ENCODE measurements at places on chromosomes 3 and 15. TPM values are rescaled to one million over a fixed set of nuclear protein-coding genes. Genes with fewer than 3 reads are reported as not detected.
A peak's percentile ranks its signal among the peaks of the same experiment; 100 is the strongest.

DNA sequence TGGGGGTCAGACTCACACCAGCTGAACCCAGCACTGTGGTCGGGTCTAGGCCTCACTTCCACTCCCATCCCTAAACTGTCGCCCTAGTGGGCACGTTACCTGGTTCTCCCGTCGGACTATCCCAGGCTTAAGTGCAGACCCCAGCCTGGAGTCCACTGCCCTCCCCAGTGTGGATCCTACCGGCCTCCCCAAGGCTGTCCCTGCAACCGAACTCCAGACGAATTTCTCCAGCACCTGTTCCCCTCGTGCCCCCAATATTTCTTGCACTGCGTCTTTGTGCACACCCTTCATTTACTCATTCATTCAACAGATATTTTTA is 26.5 kb downstream of the SLC41A3 start:
- peaks cover 13% of the 10 kb centered on the region for H3K4me1 ChIP-seq
- DNase-seq, result no peak
- no peaks in the 10 kb centered on the region for H3K36me3 ChIP-seq
- H3K27me3 ChIP-seq, result no peaks in the 10 kb centered on the region
- no peak overlapping the region for H3K4me3 ChIP-seq

GRCh38 chr3:125433611-125434041 is 58.5 kb upstream of the ZNF148 start:
- no peak overlapping the region for H3K4me3 ChIP-seq
- H3K36me3 ChIP-seq, result no peaks in the 10 kb centered on the region
- DNase-seq, result no peak
- H3K27ac ChIP-seq, result no peak overlapping the region
- no peaks in the 10 kb centered on the region for H3K27me3 ChIP-seq

Gene ZNF501
- 0.61 TPM for total RNA-seq

Gene CHRNA7
- total RNA-seq, result 1.2 TPM

DNA sequence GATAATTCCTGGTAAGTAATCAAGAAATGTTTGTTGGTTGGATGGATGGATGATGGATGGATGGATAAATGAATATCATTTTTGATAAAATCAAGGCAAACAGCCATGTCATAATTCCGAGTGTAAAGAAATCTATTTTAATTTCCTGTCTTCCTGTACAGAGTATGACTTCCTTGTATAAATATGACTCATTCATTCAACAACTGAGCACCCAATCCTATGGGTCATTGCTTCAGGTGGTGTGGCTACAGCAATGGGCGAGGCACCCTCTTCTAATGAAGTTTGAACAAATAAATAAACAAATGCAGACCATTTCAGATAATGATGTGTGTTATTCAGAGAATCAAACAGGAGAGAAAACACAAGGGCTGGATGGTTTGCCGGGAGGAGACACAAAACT is 198.7 kb downstream of the TNIK start:
- no peaks in the 10 kb centered on the region for H3K36me3 ChIP-seq
- no peaks in the 10 kb centered on the region for H3K27me3 ChIP-seq
- H3K4me1 ChIP-seq, result peaks cover 72% of the 10 kb centered on the region
- H3K27ac ChIP-seq, result peak overlapping the region; percentile 63
- peak overlapping the region; percentile 56 for H3K4me3 ChIP-seq

DNA sequence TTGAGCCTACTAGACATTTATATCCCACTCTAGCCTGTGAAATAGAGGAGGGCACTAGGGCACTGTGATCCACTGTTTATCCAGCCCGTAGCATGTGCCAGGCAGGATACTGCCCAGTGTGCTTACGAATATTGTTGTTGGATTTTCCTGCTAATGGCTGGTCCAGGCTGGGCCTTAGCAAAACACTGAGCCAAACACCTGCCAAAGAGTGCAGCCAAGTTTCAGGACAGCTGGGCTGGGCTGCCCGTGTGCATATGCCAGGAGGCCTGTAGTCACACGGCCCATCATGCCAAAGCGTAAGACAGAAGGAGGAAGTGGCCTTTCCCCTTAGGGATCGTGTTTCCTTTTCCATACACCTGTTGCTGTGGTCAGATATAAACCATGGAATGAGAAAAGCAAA is 54.5 kb upstream of the ABHD10 start:
- no peak overlapping the region for H3K4me3 ChIP-seq
- H3K27ac ChIP-seq, result peak overlapping the region; percentile 11
- H3K4me1 ChIP-seq, result peaks cover 9% of the 10 kb centered on the region
- no peak for DNase-seq
- H3K27me3 ChIP-seq, result no peaks in the 10 kb centered on the region
- H3K36me3 ChIP-seq, result peaks cover 14% of the 10 kb centered on the region

- H3K4me1 ChIP-seq, result peaks cover 50% of the 10 kb centered on the region
- no peak for DNase-seq
- peak overlapping the region; percentile 75 for H3K4me3 ChIP-seq
- H3K36me3 ChIP-seq, result no peaks in the 10 kb centered on the region
- H3K27me3 ChIP-seq, result no peaks in the 10 kb centered on the region
These were observed 67.2 kb downstream of the CRTC3 start for GRCh38 chr15:90596943-90597342.

DNA sequence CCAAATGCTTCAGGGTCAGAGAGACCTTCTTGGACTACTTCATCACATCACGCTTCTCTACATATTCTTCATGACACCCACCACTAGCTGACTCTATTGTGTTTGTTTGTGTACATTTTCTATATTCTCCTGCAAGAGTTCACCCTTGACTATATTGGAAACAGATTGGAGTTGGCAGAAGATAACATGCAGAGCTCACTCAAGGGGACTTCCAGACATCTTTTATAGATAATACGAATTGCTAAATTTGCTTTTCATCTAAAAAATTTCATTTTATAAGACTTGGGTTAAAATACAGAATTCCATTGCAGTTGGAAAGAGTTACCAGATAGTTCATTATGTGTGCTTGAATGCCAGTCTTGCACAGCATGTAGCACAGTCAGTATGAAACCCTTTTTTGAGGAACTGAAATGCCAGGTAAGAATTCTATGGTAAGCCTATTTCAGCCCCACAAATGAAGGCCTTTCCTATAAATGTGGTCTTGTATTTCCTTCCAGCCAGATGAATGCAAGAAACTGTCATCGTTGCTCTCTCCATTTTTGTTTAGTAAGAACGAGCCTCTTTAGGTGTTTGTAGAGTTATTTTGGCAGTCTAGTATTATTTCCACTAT is 177.6 kb downstream of the GHSR start:
- H3K36me3 ChIP-seq, result peaks cover 20% of the 10 kb centered on the region
- H3K4me1 ChIP-seq, result peaks cover 35% of the 10 kb centered on the region
- no peak overlapping the region for H3K4me3 ChIP-seq
- no peak for DNase-seq

GRCh38 chr3:194231929-194232832 is 96.2 kb downstream of the HES1 start:
- peaks cover 7% of the 10 kb centered on the region for H3K27me3 ChIP-seq
- H3K27ac ChIP-seq, result no peak overlapping the region
- no peak overlapping the region for H3K4me3 ChIP-seq

Gene TM4SF1
- total RNA-seq, result not detected

DNA sequence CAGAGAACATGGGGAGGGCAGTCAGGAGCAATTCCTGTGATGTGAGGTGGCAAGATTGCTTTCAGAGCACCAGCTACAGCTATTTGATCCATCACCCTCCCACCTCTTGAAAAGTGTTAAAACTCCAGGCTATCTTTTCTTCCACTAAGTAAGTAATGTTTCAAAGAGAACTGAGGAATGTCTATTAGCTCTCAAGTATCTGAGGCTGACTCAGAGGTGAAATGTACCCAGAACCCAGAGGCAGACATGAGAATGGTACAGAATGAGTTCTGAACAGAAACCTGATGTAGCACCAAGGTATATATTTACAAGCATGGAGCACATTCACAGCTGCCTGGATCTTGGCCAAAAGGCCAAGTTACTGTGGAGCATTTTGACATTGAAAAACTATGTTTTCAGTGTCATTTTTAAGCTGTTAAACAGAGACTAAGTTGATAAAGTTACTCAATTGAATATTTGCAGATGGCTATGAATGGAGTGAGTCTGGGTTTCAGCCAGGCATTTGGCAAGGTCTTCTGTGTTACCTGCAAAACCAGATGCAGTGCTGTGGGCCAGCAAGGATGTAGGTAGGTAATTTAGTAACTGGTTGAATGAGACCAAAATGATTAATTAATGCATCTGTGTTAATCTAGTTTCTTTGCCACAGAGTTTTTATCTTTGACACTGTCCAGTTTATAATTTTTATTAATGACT is 227.7 kb upstream of the CD96 start:
- DNase-seq, result no peak
- H3K4me1 ChIP-seq, result peaks cover 21% of the 10 kb centered on the region
- H3K27me3 ChIP-seq, result no peaks in the 10 kb centered on the region
- no peak overlapping the region for H3K27ac ChIP-seq

DNA sequence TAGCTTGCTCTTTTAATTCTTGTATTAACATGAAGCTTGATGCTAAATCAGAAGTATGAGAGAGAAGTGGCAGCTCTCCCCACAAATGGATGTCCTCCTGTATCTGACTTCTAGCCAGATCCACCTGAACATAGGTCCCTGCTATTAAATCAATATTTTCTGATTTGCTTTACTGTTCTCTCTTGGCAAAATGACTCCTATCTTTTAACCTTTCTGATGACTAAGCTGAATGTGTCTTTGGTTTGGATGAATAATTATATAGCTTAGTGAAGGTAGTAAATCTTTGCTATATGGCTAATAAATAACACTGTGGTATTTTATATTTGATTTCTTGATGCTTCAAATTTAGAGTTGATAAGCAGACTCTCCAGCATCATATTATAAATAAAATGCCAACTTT is 28.3 kb upstream of the ARL14 start:
- peaks cover 7% of the 10 kb centered on the region for H3K27me3 ChIP-seq
- no peak for DNase-seq
- no peaks in the 10 kb centered on the region for H3K36me3 ChIP-seq
- H3K27ac ChIP-seq, result no peak overlapping the region

DNA sequence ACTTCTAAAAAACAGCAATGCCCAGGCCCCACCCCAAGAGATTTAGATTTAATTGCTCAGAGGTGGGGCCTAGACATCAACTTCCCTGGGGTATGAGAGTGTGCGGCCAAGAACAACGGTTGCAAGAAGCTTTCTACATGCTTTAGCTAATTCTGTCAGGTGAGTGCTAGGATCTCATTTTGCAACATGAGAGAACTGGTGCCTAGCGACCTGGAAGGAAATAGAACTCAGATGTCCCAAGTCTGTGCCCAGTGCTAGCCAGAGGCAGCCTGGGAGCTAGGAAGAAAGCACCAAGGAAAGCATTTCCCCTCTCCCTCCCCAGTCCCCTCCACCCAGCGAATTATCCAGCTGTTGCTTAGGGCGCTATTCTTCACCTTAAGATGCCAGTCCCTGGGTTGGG is 22.9 kb upstream of the HRH1 start:
- no peaks in the 10 kb centered on the region for H3K4me1 ChIP-seq
- no peak for DNase-seq
- no peaks in the 10 kb centered on the region for H3K27me3 ChIP-seq
- no peak overlapping the region for H3K4me3 ChIP-seq
- H3K36me3 ChIP-seq, result no peaks in the 10 kb centered on the region

GRCh38 chr15:72285927-72286516 is 13.7 kb upstream of the PARP6 start:
- no peak overlapping the region for H3K4me3 ChIP-seq
- H3K36me3 ChIP-seq, result no peaks in the 10 kb centered on the region
- H3K27me3 ChIP-seq, result no peaks in the 10 kb centered on the region
- no peaks in the 10 kb centered on the region for H3K4me1 ChIP-seq
- no peak for DNase-seq
- H3K27ac ChIP-seq, result peak overlapping the region; percentile 66

DNA sequence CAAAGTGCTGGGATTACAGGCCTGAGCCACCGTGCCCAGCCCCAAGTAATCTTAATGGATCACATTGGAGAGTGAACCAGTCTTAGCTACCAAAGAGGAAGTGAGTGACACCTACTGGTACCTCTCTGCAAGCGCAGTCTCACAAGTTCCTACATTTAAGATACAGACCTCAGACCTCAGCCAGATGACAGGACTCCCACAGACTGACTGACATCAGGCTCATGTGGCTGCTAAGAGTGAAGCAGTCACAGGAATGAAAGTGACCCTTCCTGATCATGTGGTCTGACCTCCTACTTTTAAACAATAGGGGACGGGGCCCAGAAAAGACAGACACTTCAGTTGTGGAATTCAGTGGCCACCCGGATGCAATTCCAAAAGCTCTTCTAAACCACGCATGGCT is 36.3 kb upstream of the GNB5 start:
- no peak overlapping the region for H3K4me3 ChIP-seq
- no peak overlapping the region for H3K27ac ChIP-seq
- H3K4me1 ChIP-seq, result peaks cover 2% of the 10 kb centered on the region
- peak; percentile 70 for DNase-seq

GRCh38 chr3:125200731-125201139 is 11.8 kb downstream of the SLC12A8 start:
- H3K36me3 ChIP-seq, result no peaks in the 10 kb centered on the region
- H3K4me3 ChIP-seq, result no peak overlapping the region
- H3K27ac ChIP-seq, result no peak overlapping the region
- no peak for DNase-seq
- H3K27me3 ChIP-seq, result no peaks in the 10 kb centered on the region
- no peaks in the 10 kb centered on the region for H3K4me1 ChIP-seq

Gene NRG4
- not detected for total RNA-seq

Gene NEK11
- 2.0 TPM for total RNA-seq

DNA sequence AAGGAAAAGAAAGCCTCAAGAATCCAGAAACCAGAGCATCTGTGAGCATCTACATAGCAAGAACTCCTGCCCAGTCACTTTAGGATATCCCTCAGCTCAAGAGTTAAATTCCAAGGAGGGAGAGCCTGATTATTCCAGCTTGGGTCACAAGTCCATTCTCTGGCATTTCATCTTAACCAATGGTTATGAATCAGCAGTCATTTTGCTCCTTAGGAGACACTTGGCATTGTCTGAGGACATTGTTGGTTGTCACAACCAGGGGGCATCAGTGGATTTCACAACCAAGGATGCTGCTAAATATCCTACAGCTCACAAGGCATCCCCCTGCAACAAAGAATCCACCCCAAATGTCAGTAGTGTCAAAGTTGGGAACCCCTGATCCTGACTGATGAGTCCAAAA is 51.0 kb upstream of the LMCD1 start:
- DNase-seq, result no peak
- H3K27ac ChIP-seq, result no peak overlapping the region
- no peak overlapping the region for H3K4me3 ChIP-seq

GRCh38 chr3:61078048-61078752 is 173.1 kb downstream of the FHIT start:
- no peak overlapping the region for H3K27ac ChIP-seq
- no peaks in the 10 kb centered on the region for H3K27me3 ChIP-seq
- H3K36me3 ChIP-seq, result no peaks in the 10 kb centered on the region
- H3K4me1 ChIP-seq, result no peaks in the 10 kb centered on the region
- no peak overlapping the region for H3K4me3 ChIP-seq
- no peak for DNase-seq

DNA sequence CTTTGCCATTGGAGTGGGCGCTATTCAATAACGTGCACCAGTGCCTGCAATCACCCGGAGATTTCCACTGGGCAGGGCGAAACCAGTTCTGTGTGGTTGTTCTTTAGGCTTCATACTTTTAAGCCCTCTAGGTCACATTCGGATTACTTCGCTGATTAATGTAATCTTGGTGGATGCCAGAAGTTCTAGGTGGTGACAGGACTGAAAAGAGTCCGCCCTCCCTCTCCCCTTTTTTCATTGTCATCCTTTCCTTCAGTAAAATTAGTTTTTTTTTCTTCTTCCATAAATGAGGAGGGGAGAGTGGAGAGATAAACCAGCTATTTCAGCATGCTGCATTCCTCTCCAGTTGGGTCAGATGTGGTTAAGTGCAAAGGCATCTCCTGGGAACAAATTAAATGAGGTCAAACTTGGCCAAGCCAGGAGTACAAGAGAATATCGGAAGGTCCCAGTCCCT is 2.3 kb upstream of the SLC2A2 start:
- H3K4me1 ChIP-seq, result no peaks in the 10 kb centered on the region
- peaks cover 18% of the 10 kb centered on the region for H3K27me3 ChIP-seq
- H3K4me3 ChIP-seq, result no peak overlapping the region
- DNase-seq, result no peak
- no peak overlapping the region for H3K27ac ChIP-seq
